ENCODE measurements at places on chromosomes 16 and 17. TPM values are rescaled to one million over a fixed set of nuclear protein-coding genes. Genes with fewer than 3 reads are reported as not detected.
A peak's percentile ranks its signal among the peaks of the same experiment; 100 is the strongest.

- no peak for DNase-seq
Measured at GRCh38 chr17:67049025-67049739, 4.8 kb downstream of the CACNG1 start.

Gene HS3ST3A1
- polyA plus RNA-seq = 8.8 TPM

DNA sequence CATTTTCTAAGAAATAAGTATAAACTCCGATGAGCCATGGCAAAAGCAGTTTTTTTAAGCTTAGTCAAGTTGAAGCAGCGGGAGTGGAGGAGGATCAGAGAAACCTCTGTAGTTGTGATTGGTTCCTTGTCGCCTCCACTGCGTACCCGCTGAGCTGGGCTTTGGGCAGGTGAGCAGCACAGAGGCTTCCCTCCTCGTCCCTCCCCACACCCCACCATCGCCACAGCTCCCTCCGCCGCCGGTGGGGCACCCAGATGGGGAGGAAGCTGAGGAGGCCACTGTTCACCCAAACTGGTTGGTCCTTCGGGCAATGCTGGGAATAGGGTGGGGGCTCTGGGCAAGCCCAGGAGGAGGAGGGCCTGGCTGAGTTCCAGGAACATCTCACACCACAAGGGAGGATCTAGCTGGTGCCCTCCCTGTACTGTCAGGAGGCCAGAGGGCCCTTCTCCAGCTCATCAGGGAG, 5.2 kb upstream of the MRPL38 start:
- peak; percentile 13 for DNase-seq

- no peak for DNase-seq
Measured at GRCh38 chr16:71840052-71840451, 5.7 kb upstream of the ATXN1L start.

Gene NOL3
- polyA plus RNA-seq = 17.2 TPM

Gene CIBAR2
- polyA plus RNA-seq = 0.16 TPM

Gene C1QL1
- polyA plus RNA-seq = 1.5 TPM

DNA sequence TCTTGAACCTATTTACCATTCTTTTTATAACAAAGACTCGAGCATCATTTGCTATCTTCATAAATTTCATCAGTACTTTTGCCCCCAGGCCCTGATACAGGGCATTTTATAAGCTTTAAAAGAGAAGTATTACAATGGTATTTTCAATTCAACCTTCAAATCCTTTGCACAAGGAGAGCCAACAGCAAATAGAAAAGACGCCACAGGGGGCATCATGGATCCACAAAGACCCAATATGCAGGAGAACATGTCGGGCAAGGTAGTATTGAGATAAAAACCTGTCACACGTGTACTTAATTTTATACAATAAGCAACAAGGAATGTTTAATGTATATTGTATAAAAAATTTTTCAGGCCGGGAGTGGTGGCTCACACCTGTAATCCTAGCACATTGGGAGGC, 10.2 kb downstream of the MAP3K14 start:
- DNase-seq = no peak

- DNase-seq = no peak
Measured at GRCh38 chr16:21314339-21314738, 36.2 kb upstream of the CRYM start.
